Activated naive CD4-positive, alpha-beta T cell treated with anti-CD3 and anti-CD28 coated beads, Interleukin-2, amount 50 U/mL, for 72 hours (primary cell): ENCODE measurements at places on chromosomes 2 and 18.

DNA sequence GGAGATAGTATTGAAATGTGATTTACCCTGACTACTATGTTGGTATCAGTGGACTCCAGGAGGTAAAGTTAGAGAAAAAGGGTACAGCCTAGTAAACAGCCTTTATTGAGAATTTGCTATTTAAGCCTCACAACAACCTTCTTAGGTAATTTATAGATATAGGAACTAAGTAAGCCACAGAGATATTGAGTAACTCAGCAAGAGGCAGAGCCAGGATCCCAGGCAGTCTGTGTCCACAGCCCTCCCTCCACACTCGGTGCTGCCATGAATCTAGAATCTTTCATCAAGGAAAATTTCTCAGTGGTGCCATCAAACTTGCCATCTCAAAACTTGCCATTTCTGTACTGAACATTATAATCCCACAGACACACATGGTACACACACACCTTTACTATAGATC lies 170.9 kb downstream of the CAPN13 start:
- DNase-seq, result no peak

DNA sequence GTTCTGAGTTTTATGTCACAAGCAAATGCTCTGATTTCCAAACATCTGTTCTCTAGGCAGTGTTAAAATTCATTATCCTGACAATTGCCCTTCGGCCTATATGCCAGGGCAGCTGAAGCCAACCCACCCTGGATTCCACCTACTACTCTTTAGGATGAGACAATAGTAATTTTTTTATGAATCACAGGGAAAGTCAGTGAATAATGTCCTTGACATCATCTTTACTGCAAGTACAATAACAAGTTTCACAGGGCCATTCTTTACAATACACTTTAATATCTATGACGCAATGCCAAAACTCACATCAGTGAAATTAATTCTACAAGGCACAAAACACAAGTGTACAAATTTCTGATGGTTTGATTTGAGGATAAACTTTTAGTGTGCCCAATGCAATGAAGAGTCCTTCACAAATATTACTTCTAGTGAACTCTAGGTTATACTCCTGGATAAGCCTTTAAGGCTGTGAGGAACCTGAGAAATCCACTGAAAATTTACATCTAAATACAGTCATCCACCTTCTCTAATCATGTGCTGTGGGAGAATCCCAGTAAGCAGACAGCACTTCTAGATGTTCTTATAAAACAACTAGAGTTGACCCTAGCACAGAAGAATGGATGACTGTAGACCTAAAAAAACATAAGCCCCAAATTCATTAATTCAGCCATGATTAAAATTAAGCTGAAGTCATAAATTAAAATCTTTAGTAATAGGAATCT lies 77.3 kb upstream of the CTLA4 start:
- no peak for DNase-seq

GRCh38 chr2:141728142-141728541 lies 402.7 kb downstream of the LRP1B start:
- no peak for DNase-seq

DNA sequence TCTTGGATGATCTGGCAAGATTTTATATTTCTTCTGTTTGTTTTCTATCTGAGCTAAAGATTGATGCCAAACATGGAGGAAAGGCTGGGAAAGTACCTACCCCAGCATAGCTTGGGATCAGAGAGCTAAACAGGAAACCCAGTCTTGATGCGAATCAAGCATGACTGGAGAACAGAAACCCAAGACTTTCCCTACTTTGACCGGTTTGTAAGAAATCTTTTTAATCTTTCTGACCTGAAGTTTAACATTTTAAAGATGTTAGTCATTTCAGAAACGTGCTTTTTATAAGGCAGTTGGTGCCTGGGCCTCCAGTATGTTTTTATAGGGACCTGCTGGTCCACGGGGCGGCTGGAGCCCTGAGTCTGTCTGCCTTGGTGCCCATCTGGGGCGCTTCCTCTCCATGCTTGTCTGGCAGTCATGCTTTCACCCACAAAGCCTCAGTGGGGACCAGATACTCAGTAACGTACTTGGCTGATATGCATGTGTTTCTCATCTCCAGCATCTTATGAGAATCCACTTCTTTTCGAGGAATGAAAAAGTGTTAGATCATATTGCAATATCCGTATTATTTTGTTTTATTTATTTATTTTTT lies 266.5 kb downstream of the PTGR3 start:
- DNase-seq, result peak; percentile 27

DNA sequence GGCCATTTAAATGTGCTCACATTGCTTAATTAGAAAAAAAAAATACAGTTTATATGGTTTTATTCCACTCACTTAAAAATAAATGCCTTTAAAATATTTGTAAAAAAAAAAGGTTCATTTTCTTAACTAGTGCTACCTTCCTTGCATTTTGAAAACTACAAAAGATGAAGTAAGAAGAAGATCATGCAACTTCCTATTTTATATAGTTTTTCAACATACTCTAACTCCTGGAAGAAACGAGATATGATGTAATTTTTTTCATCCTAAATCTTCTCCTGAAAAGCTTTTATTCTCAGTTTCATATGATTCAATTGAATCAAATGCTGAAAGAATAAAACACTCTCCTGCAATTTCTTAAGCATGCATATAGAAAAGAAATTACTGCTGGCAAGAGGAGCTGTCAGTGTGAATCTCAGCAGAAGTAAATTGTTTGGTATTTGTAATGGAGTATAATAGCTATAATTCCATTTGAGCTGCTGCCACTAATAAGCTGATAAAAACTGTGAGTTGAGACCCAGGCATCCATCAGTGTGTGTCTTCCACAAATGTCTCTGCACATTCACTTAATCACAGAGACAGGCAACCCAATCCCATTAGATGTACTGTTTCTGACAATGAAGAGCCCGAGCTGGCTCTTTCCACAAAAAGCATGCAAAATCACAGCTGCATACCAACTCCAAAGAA lies 3.7 kb downstream of the FTCDNL1 start:
- no peak for DNase-seq

- DNase-seq, result no peak
Observed at GRCh38 chr2:3075991-3076340, 301.7 kb downstream of the EIPR1 start.

GRCh38 chr2:128028668-128029054 lies 802 bp upstream of the SAP130 start:
- DNase-seq, result no peak

DNA sequence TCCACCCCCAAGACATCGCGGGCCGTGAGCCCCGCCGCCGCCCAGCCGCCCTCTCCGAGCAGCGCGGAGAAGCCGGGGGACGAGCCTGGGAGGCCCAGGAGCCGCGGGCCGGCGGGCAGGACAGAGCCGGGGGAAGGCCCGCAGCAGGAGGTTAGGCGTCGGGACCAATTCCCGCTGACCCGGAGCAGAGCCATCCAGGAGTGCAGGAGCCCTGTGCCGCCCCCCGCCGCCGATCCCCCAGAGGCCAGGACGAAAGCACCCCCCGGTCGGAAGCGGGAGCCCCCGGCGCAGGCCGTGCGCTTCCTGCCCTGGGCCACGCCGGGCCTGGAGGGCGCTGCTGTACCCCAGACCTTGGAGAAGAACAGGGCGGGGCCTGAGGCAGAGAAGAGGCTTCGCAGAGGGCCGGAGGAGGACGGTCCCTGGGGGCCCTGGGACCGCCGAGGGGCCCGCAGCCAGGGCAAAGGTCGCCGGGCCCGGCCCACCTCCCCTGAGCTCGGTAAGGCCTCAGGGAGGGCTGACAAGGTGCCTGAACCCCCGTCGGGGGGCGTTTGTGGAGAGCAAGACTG lies 14.2 kb downstream of the SPEG start:
- no peak for DNase-seq

DNA sequence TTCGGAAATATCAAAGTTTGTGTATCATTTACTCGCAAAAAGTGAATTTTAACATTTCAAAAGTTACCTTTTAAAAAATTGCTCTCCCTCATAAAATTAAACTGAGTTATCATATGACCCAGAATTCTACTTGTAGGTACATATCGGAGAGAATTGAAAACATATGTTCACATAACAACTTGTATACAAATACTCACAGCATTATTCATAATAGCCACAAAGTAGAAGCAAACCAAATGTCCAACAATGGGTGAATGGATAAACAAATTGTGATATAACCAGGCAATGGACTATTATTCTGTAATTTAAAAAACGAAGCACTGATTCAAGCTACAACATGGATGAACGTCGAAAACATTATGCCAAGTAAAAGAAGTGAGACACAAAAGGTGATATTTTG lies 412.0 kb upstream of the TCF4 start:
- DNase-seq, result no peak

- DNase-seq, result no peak
Observed at GRCh38 chr2:176380341-176380740, 111.1 kb downstream of the MTX2 start.

GRCh38 chr2:62114564-62114963 lies 81.4 kb upstream of the B3GNT2 start:
- no peak for DNase-seq

GRCh38 chr2:230781130-230781797 lies 68.6 kb downstream of the CAB39 start:
- DNase-seq, result peak; percentile 27

DNA sequence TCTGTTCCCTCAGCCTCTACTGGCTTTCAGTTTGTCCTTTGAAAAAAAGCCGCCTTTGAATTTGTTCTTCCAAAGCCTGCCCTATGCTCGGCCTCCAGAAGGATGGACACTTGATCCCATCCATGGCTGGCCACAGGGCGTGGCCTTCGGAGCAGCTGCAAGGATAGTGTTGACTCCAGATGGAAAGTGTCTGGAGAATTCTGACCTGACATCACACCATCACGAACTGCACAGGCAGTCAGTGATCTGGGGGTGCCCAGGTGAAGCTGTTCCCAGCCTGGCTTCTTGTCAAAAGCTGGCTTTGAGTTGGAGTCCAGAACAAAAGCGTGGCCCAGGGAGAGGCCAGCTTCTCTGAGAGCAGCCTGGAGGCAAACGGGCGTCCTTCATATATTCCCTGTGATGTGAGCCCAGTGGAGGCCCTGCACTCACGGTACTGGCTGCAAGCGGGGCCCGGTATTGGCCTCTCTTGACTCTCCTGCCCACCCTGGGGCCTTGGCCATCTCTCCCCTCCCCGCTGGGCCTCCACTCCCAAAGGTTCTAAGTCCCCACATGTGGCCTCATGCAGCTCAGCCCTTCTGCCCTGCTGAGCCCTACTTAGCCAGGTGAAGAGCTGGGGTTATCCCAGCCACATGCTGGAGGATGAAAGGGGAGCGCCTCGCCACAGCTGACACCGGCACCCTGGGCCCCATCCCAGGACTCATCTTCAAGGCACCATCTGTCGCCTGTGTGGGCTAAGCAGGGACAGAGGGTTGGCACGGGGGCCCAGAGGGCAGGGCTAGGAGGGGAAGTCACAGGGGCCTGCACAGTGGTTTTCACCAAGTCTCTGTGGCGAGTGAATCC lies 20.4 kb upstream of the ATOH8 start:
- DNase-seq, result no peak

DNA sequence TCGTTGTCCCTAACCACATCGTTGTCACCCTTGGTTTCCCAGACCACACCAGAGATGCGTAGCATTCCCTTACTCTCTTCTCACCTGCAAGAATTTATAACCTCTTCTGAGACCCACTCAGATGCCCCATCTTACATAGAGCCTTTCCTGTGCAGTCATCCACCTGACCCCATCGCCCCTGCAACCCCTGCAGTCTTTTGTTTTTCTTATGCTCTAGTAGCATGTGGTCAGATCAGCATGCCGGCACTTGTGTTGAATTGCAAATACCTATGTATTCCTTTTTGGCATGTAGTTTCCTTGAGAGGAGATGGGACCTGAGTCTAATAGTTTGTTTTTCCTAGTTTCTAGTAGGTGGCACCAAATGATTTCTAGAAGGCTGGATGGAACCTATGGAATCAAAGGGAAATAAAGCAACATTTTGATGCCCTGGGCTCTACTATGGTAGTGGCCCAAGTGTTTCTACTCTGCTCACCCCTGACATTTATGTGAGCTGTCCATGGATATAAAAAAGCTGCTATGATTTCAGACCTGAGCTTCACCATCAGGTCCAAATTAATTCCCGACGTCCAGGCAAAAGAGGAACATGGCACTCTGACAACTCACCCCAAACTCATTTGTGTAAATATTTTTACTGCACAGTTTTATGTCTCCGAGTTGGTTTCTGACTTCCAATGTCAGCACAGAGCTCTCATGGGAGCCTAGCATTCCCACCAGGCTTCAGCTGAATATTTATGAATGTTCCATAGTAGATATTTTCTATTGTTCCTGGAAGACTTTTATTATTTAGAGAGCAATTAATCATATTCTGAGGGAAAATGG lies 143.6 kb downstream of the RNF144A start:
- DNase-seq, result no peak

GRCh38 chr2:85861180-85861579 lies 27.6 kb downstream of the ST3GAL5 start:
- DNase-seq, result no peak

GRCh38 chr2:12533337-12534005 lies 183.3 kb upstream of the TRIB2 start:
- no peak for DNase-seq

DNA sequence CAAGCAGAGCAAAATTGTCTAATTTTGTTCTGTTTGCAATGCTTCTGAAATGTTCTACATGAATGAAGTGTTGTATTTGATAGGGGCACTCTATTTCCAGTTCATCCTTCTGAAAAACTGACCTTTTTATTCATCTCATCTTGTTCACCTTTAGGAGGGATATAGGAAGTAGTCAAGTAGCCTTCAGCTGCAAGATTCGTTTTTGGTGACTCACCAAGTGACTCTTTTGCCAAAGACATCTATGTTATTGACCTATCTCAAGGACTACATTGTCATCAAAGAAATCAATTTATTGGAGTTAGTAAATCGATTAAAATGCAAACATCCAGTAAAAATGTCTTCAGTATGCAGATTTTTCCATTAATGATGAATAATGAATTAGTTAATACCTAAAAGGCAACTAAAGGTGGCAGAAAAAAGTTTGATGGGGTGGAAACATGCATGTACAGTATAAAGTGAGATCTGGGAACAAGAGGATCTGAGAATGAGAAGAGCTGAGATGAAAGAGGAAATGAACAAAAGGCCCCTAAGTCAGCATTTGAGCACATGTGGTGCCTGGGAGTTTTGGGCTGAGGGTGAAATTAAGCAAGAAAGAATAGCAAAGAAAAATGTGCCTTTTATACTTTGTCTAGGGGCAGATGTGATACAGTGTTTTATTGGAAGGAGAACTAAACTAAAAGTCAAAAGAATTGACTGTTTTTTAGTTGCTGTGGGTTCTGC lies 255.1 kb upstream of the LINC00305 start:
- no peak for DNase-seq

DNA sequence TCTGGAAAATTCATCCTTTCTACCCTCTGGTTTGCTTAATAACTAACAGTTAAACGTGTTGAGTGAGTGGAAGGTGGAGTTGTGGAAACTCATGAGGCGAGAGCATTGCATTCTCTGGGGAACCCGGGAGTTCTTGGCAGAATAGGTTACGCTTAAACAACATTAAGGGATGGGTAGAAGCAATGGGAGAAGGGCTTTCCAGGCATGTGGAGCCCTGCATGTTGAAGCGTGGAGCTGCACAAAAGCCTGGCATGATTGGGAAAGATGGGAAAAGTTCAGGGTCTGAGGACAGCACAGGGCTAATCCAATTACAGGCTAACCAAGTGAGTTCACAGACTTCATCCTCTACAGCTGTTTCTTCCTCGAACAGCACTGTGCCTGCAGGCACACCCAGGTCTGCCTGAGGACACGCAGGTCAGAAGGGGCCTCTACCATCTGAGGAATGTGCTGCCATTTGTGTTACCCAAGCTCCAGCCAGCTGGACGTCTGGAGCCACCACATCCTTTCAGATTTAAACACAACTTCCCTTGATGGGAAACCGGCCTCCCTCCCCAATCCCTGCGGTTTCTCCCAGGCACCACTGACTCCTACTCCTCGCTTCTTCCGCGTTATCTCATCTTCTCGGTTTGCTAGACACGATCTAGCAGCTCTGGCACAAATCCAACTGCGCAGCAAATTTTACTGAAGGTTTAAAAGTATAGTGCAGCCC lies 164.2 kb downstream of the ANTXR1 start:
- DNase-seq, result no peak
